ENCODE measurements at places on chromosomes 16 and 17.

DNA sequence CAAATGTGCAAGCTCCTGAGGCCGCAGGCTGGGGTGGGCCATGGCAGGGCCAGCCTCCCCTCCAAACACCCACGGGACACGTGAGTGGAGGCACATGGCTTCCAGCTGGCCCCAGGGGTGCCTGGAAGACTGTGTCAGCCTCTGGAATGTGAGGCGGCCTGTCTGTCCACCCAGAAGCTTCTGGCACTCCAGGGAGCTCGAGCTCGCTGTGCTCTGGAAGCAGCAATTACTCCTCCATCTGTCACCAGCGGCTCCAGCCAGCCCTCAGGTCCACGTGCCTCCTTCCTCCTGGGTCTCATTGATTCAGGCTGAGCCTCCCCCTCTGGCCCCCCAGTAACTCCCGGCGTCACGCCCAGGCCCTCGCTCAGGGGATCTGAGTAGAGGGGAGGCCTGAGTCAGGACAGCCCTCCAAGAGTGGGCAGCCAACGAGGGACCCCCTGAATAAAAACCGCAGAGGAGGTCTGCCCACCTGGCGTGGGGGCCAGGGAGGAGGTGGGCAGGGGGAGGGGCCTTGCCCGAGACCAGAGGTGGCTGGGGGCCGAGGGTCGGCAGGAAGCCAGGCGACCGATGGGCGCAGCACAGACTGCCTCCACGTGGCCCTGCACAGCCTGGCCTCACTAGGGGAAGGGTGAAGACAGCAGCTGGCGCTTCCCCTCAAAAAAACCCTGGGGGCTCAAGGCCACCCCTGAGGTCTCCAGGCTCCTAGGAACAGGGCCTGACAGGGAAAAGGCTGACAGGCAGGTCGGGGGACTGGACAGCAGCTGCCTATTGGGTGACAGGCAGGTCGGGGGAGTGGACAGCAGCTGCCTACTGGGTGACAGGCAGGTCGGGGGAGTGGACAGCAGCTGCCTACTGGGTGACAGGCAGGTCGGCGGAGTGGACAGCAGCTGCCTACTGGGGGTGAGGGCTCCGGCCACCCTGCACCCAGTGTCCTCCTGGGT, 11.9 kb downstream of the PIEZO1 start:
- no peak for DNase-seq

GRCh38 chr16:67869653-67870052, 3.2 kb upstream of the EDC4 start:
- no peak for DNase-seq

DNA sequence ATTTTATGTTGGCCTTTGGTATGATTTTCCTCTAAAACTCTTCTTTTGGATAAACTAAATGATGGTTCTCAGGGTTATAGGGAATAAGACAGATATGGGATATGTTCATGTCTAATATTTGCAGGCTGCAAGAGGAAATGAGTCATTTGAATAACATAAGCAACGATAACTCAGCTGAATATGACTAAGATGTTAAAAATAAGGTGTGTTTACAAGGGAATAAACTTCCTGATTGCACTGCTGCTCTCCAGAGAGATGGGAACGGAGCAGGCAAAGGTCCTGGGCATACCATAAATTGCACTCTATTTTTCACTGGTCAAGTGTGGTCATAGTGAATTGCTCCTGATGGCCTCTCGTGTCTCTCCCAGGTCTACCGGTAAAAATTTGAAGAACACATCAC, 666.2 kb downstream of the TOX3 start:
- no peak for DNase-seq

DNA sequence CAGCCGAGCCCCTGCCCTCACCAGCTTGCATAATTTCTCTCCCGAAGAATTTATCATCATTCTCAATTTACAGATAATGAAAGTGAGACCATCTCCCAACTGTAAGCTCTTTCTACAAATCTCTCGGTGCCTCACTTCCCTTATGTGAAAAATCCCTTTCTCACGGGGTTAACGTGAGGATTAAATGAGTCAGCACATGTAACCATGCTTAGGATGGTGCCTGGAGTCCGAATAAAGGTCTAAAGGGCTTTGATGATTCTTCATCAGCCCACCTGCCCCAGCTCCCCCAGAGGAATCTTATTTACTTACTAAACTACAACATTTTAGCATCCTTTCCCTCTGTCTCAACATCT, 24.8 kb upstream of the PIK3R6 start:
- no peak for DNase-seq

- peak; percentile 80 for DNase-seq
Observed at GRCh38 chr16:67961551-67961957, 6.9 kb downstream of the SLC12A4 start.

DNA sequence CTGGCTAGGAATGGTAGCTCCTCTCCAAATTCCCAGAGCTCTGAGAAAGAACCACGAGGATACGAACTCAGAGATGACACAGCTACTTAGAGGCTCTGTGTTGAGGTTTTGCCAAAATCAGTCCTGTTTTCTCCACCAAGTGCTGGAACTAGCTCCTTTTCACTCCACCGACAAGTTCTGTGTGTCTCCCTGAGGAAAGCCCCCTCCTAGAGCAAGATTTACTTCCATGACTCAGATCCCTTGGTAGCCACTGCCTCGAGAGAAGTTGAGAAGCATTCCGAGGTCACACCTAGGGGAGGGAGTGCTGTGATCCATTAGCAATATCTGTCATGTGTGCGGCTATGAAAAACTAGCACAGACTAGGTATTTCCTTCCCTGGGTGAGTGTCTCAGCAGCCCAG, 30.6 kb downstream of the IL21R start:
- no peak for DNase-seq

DNA sequence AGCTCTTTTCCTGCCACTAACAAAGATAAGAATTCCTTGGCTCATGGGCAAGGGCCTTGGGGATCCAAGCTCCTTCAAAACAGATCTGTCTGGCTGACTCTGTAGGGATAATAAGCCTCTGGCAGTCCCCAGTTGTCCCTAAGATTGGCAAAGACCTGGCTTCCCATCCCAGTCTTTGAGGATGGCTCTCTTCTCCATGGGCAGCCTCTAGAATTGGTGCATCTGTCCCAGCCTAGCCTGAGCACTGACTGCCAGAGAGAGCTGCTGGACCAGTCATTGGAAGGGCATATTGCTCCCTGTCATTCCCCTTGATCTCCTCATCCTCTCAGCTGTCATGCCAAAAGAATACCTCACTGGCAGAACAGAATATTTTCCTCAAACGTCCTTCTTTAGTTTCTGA, 13.2 kb upstream of the CUEDC1 start:
- DNase-seq = no peak

- no peak for DNase-seq
Observed at GRCh38 chr17:55327225-55328088, 62.7 kb downstream of the HLF start.

DNA sequence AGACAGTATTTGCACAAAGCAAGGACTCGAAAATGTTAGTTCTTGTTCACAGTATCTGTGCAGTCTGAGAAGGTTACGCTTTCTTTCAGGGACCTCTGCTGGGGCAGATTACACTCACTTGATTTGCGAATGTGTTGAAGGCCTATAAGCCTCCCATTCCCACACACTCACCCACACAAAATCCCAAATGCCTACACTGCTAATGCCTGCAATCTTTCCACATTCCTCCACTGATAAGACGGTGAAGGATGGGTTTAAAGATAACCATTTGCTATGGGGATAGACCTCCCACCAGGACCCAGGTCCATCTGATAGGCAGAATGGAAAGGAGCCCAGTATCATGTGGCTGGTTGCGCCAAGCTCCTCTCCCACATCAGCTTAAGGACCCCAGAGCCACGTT, 394.9 kb upstream of the SALL1 start:
- DNase-seq = no peak

- no peak for DNase-seq
Observed at GRCh38 chr16:12627394-12627793, 176.3 kb downstream of the CPPED1 start.

DNA sequence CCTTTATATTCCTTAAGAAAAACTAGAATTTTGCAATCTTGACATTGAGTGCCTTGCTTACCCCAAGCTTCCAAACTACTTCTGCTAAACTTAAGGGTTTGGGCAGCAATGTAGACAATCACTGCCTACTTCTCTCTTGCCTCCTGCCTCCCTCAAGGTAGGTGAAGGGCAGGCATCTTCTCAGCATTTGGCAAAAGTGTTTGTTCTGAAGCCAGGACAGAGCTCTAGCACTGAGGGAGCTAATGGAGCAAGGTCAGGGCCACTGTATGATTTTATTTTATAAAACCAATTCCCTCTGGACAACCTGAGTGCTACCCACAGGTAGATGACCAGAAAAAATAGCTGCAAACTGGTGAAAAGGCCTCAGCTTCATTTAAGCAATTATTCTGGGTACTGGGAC, 111.8 kb downstream of the IRX3 start:
- no peak for DNase-seq

- no peak for DNase-seq
Observed at GRCh38 chr17:18850679-18851078, 7.3 kb upstream of the PRPSAP2 start.

- no peak for DNase-seq
Observed at GRCh38 chr16:59336136-59336695, 602.1 kb upstream of the GOT2 start.

GRCh38 chr16:87856791-87857228, 12.5 kb downstream of the SLC7A5 start:
- no peak for DNase-seq

GRCh38 chr16:75377729-75378386, 55.4 kb downstream of the CFDP1 start:
- DNase-seq = no peak

- no peak for DNase-seq
Observed at GRCh38 chr17:36198831-36199465, 2.4 kb upstream of the CCL3L1 start.

DNA sequence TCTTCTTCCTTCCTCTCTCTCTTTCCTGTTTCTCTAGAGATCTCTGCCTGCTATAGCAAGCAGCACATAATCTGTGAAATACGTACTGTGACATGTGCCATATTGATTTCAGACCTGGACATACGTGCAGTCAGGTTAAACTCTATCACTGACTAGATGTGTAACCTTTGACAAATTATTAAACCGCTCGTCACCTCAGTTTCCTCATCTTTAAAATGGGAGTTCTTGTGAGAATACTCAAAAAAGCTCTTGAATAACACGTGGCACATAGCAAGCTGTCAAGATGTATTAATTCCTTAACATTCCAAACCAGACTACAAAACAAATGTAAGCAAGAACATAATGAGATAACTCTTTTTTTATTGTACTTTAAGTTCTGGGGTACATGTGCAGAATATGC, 170.0 kb downstream of the PHKB start:
- DNase-seq = no peak

- DNase-seq = no peak
Observed at GRCh38 chr17:43924558-43924957, 17.2 kb upstream of the MPP2 start.

DNA sequence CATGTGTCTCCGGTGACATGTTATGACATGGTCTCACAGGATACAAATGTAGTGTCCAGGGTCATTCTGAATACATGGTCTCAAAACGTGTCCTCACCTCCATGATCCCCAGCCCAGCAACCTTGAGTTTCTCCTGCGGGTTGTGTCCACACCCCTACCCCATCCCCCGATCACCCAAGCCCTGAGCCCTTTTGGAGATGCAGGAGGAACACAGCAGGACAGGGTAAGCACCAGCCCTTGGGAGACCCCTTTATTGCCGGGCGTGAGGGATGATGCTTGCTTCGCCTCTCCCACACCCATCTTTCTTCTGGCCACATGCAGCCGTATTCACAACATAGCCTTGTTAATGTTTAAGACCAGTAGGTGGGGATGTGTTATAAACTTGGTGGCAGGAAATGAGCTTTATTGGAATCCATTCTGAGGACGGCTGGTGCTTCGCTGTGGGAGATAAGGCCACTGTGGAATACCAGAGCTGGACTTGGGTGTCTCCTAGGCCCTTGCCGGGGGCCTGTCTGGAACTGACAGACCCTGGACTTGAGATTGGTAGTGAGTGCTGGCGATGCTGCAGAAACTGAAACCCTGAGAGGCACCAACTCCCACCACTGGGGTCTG, 5.5 kb downstream of the TMEM132E start:
- no peak for DNase-seq

DNA sequence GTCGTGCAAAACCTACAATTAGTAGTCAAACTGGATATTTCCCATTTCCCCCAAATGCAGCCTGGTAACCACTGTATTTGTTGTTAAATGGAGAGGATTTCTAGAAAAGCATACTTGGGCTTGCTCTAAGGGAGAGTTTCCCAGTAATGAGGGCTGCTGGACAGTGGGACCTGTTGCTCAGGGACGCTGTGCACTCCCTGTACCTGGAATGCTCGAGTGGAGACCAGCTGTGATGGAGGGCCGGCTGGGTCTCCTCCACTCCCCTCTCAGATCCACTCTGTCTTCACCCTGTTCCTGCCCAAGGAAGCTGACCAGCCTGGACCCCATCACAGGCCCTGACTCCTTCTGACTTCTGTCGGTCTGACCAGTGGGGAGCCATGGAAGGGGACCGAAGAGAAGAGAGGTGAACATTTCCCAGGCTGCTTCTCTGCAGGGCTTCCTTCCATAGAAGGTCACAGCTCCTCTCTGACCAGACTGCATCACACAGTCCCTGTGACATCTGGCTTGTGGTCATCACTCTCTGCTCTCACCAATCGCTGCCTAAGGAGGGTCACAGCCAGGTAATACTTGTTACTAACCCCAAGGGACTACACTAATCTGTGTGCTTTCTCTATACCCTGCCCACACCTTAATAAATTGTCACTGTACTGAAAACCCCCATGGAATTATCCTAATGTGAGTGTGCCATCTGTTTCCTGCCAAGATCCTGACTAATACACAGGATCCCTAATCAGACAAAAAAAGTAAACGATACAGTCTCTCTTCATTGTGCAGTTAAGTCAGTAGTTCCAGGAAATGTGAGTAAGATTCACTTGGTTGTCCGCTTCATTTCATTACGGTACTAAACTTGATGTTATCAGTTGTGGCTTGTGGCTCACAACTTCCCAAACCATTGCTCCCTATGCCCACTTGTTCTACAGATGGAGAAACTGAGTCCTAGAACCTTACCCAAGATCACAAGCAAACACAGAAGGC, 102.4 kb downstream of the CCT6B start:
- no peak for DNase-seq

GRCh38 chr17:39455919-39456318, 4.9 kb upstream of the MED1 start:
- no peak for DNase-seq

GRCh38 chr17:27588354-27588753, 42.6 kb upstream of the LGALS9 start:
- no peak for DNase-seq

DNA sequence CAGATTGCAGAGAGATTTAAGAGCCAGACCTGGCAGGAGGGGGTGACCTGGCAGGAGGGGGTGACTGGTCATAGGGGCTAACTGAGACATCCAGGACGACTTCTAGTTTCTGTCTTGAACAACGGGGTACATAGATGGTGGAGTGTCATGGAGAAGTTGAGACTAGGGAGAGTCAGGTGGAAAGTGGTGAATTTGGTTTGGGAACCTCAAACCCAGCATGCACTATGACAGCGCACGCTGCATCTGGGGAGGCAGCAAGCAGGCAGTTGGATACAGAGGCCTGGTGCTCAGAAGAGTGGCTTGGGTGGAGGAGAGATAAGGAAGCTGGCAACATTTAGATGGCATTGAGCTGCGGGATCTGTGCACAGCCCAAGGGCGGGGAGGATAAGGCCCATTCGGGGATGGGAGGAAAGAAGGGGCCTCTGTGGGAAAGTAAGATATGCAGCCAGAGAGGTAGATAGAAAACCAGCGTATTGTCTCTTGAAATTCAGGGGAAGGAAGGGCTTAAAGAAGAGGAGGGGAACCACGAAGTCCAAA, 4.5 kb downstream of the RIPOR1 start:
- no peak for DNase-seq

GRCh38 chr17:4498461-4499397, at the start of gene SPNS2:
Gene SPNS2 (plus strand): TSS chr17:4498881. CDS start chr17:4499048, 167 bp downstream.
- DNase-seq = no peak

GRCh38 chr16:89077076-89077475, 16.6 kb upstream of the ACSF3 start:
- no peak for DNase-seq

Data from NCI-H2029 treated with DMSO at 0.1 percent for 48 hours (cell line).